ENCODE measurements at places on chromosomes 7 and 10. TPM values are rescaled to one million over a fixed set of nuclear protein-coding genes. Genes with fewer than 3 reads are reported as not detected.
A peak's percentile ranks its signal among the peaks of the same experiment; 100 is the strongest.

DNA sequence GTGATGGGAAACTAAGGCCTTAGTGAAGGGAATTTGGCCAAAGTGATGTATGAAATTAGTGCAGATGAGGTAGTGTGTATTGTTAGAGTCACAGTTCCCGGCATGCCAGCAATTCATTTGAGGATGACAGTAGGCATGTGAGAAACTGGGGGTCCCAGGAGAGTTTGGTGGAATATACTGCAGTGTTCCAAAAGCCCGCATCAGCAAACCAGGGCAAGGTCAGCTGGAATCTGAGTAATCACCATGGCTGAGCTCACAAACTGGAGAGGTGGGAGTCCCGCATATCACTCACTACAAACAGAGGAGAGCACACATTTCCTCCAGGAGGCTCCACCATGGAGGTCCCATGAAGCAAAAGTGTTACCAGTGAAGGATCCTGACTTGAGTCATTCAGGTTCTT, 740.7 kb downstream of the TNS3 start:
- no peak for DNase-seq

Gene VENTX
- total RNA-seq: not detected

Gene TDRD1
- not detected for total RNA-seq

Gene ANKRD22
- total RNA-seq: not detected

Gene UFSP1
- 2.0 TPM for total RNA-seq

Gene LRWD1
- 24.1 TPM for total RNA-seq

Gene C10orf143
- total RNA-seq: 0.26 TPM

GRCh38 chr10:128003521-128003920, 96.6 kb downstream of the PTPRE start:
- no peak for DNase-seq

Gene ZNF107
- 1.3 TPM for total RNA-seq

GRCh38 chr7:38694326-38694725, 63.2 kb upstream of the AMPH start:
- DNase-seq: no peak

DNA sequence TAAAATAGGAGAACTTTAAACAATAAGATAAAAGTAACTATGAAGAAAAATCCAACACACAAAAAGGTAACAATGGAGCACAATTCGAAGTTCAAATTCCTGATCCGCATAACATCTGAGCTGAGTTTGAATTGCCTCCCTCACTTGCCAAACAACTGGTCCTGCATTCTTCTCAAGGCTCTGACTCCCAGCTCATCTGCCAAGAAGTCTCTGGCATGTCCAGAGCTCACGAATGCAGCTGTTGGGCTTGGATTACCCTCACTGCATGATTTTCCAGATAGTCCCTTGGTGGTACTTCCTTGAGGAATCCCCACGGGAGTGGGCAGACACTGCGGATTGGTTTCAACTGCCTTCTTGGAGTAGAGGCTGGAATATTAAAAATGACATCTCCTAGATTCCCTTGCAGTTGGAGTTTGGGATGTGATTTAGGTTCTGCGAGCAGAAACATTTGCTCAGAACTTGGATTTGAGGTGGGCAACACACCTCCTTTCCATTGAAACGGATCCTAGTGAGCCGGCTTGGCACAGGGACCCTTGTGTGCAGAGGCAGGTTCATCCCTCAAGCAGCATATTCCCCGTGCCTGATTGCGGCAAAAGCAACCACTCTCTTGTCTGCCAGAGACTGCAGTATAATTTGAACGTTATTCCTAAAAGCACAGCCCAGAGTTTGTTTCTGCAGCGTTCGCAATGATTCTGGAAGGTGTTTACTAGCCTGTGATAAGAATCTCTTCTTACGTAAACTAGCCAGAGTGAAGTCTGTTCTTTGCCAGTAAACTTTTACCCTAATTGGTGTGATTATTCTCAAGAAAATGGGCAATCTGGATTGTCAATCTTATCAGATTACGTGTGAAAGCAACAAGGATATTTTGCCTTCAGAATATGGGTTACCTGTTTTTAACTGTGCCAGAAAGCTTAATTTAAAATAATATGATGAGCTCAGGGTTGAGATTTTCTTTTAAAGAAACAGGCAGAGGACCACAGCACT, 23.4 kb upstream of the PRKCQ start:
- no peak for DNase-seq

DNA sequence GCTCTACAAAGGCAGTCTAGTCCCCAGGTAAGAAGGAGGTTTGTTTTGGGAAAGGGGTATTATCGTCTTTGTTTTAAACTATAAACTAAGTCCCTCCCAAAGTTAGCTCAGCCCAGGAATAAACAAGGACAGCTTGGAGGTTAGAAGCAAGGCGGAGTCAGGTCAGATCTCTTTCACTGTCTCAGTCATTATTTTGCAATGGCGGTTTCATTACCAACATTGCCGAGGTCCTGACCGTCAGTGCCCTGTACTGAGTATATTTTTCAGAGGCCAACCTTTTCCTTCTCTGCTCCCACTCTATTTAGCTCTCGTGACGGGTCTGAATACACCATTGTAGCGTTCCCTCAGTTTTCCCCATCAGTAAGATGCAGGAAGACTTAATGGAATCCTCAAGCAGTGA, 184.5 kb downstream of the PRKCQ start:
- no peak for DNase-seq

Gene AGAP9
- 1.6 TPM for total RNA-seq

Gene CD36
- 151 TPM for total RNA-seq

Gene CYP2E1
- 0.13 TPM for total RNA-seq

DNA sequence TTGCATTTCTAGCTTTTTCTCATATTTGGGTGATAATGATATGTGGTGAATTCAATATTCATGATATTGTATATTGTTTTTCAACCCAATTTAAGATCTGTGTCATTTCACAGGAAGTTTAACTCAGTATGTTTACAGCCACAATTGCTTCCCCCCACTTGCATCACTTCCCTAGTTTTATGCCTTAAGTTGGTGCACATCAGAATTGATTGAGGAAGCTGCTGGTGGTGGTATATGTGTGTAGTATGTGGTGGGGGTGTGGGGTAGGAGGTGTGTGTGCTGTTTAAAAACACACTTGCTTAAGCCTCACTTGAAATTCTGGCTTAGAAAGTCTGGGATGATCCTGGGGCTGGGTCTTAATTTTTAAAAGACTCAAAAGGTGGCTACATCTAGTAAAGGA, 245.1 kb upstream of the AOAH start:
- DNase-seq: peak; percentile 54

- no peak for DNase-seq
Measured at GRCh38 chr10:98338896-98339295, 70.9 kb upstream of the LOXL4 start.

GRCh38 chr7:120841608-120842007, 16.3 kb downstream of the TSPAN12 start:
- no peak for DNase-seq

DNA sequence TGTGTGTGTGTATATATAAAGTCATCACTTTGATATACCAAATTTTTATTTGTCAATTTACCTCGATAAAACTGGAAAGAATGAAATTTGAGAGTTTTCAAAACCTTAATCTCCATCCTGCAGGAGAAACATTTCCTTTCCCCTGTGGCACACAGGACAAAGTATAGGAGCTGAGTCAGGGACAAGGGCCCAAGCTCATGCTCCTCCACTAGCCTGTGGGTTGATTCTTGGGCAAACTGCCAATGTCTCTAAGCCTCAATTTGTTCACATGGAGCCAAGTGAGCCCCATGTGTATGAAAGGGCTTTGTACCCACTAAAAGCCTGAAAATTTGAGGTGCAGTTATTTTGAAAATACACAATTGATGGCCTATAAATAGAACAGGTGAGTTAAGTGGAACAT, 60.3 kb upstream of the IL6 start:
- DNase-seq: peak; percentile 77

GRCh38 chr10:60176925-60177324, 212.8 kb downstream of the ANK3 start:
- DNase-seq: no peak

Gene LOXL4
- total RNA-seq: 0.51 TPM

Gene SPDYE11
- not detected for total RNA-seq

Gene C10orf62
- not detected for total RNA-seq

DNA sequence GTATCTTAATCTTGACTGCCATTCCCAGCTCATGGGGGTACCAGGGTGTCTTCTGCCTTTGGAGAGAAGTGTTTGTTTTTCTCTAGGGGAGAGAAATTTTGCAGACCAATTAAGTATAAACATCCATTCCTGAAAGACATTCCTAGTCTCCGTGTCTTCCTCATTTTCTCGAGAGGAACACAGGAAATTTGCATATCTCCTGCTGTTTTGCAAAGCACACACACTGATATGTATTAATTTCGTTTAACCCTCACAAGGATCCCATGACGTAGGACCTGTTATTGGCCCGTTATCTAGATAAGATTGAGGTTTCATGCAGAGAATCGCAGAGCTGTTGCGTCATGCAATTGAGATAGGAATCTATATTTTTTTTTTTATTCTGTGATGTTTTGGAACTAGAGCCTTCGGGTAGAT, 944 bp downstream of the RHBDD2 start:
- peak; percentile 16 for DNase-seq

Gene MUC12
- total RNA-seq: not detected

Gene TMEM196
- total RNA-seq: not detected

GRCh38 chr10:69646185-69647060, 16.4 kb downstream of the FAM241B start:
- no peak for DNase-seq

DNA sequence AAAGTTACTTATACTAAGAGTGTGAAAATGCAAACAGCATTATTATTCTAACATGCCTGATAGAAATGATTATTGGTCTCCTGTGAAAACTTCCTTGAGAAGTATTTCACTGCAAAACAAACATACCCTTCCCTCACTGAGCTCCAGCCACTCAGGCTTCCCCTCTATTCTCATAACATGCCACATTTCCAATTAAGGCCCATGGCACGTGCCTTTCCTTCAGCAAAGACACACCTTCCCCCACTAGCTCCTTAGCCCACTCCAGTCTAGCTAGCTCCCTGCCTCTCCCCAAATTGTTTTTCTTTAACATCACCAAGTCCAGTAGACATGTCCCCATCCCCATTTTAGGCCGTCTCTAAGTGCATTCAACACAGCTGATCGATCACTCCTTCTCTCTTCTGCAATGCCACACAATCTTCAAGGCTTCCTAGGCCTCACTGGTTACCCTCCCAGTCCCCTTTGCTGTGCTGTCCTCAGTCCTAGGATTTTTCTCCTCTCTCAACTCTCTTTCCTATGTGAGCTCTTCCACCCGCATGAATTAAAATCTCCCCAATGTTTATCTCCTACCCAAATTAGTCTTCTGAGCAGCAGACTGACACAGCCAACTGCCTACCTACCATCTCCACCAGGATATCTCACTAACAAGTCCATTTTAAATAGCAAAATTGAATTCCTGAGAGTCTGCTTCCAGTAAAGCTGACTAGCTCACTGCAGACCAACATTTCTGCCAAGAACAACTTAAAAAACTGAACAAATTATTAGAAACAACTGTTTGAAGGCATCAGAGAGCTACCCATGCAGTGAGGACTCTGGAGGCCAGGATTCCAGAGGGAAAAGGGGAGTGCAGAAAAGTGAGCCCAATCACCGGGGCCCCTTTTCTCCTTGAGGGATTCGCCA, 11.9 kb downstream of the CYTH3 start:
- no peak for DNase-seq

- no peak for DNase-seq
Measured at GRCh38 chr7:143383642-143383957, 2.5 kb downstream of the ZYX start.

Gene MARCHF5
- total RNA-seq: 23.5 TPM

Gene TRIM74
- total RNA-seq: not detected

DNA sequence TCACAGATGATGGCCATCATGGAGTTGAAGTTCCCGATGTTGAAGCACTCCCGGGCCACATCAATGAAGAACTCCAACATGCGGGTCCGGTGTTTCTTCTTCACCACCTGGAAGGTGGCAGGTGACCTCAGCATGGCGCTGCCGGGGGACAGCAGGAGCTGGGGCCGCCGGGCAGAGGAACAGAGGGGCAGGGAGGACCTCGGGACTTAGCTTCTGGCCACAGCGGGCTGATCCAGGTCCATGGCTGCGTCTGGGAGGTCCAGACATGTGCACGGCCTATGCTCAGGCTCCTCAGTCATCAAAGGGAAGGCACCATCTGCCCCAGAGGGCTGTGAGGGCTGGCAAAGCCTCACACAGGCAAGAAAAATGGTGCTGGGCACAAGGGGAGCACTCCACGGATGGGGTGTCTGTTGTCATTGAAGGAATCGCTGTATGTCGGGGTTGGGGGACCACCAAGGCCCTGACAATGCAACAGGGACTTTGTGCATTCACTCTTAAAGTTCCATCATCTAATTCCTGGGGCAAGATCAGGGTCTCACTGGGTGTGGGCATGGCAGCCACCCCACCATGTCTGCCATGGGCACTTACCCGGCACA, 60.9 kb downstream of the CSGALNACT2 start:
- DNase-seq: no peak

- no peak for DNase-seq
Measured at GRCh38 chr10:107415446-107415845, 250.9 kb upstream of the SORCS1 start.

GRCh38 chr7:46713868-46714596, 793.0 kb upstream of the IGFBP3 start:
- no peak for DNase-seq

Gene LRIT1
- total RNA-seq: not detected

Gene GIMAP7
- total RNA-seq: 108 TPM

DNA sequence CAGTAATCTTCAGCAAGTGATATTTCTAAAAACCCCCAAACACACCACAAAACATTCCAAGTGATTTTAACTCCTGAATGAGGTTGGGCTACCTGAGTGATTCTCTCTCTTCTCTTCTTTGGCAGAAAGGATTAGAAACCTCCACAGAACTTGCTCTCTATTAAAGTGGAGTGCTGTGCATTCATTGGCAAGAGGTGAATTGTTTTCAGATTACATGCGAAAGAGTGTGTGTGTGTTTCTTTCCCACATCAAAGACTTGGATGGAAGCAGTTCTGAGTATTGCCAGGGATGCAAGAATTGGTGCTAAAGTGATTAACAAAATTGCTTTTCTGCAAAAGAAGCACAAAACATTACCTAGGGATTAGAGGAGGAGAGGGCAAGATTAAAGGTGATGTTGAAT, 13.1 kb upstream of the FBXW4 start:
- DNase-seq: no peak

- no peak for DNase-seq
Measured at GRCh38 chr7:142250705-142251104, 7.2 kb downstream of the PRSS58 start.

DNA sequence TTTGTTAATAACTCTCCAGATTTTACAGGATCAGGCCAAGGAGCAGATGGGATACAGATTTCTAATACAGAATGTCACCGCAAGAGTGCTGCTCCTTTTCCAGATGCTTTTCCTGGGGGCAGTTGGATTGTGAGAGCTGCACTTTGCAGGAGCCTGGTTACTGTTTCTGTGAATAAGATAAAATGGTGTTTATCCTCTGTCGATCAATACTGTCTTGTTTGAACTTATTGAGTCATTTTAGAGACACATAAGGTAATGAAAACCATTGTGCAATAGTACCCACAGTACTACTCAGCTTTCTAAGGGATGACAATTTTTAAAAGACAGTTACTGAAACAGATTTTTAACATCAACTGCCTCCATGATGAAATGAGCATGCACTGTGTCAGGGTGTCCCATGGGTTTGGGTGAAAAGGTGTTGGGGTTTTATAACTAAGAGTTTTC, 2.9 kb downstream of the A1CF start:
- no peak for DNase-seq

GRCh38 chr10:93826355-93826754, 67.4 kb upstream of the SLC35G1 start:
- DNase-seq: no peak

Gene KCNMA1
- 0.38 TPM for total RNA-seq

Gene PNLIPRP1
- total RNA-seq: not detected

Measured in dermis microvascular lymphatic vessel endothelial cell (primary cell).